ENCODE measurements at places on chromosomes 4 and X.

GRCh38 chrX:128728943-128729342 is 676.7 kb upstream of the ACTRT1 start:
- DNase-seq: no peak

- DNase-seq: no peak
These were observed 3.5 kb downstream of the BEND4 start for GRCh38 chr4:42149004-42149403.

DNA sequence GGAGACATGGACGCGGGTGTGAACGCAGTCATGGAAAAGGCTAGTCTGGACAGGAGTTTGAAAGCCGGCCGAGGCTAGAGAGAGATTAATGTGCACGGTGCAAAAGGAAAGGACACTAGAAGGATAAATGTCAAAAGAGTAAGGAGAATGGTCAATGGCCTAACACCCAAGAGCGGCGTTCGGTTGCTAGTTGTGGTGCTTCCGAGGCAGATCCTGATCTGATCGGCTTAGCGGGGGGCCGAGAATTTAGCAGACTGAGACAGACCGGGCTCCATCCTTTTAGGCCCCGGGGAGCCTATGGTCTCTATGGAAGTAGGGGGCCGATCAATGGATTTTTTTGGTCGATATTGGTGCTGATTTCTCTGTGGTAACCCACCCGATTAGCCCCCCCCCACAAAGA is 6.9 kb downstream of the GAGE10 start:
- DNase-seq: no peak

DNA sequence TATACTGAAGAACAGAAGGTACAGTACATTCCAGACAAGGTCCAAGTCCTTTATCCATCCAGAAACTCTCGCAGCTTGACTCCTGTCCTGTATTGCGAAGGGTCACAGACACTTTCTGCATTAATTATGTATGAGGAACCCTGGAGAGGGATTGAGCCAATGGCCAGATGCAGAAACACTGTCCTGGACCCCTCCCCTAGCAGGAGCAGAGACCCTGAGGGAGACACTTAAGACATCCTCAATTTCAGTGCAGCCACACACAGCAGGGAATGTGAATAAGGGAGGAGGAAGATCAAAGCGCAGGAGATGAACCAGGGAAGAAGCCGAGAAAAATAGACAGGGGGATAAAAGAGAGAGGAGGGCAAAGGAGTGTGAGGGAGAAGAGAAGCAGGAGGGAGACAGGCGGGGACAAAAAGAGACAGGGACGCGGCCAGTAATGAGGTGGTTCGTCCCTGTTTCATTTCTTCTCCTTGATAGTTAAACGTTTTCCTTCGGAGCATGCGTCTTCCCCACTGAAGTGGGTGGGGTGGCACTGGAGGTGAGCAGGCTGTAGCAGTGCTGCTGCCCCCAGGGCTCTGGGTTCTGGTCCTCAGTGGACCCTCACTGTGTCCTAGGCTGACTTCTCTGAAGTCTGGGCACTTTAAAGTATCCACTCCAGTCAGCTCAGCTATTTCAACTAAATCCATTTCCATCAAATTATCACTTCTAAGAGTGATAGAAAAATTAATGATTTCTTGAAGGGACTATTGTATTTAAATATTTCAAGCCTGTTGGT is 356.4 kb upstream of the NOCT start:
- DNase-seq: no peak

GRCh38 chr4:131450572-131451209 is 1698.4 kb upstream of the PCDH10 start:
- DNase-seq: no peak

- no peak for DNase-seq
These were observed 58.0 kb downstream of the RHOH start for GRCh38 chr4:40254608-40255392.

GRCh38 chr4:106594291-106594952 is 225.8 kb upstream of the GIMD1 start:
- no peak for DNase-seq

All from activated CD4-positive, CD25-positive, alpha-beta regulatory T cell treated with anti-CD3 and anti-CD28 coated beads, Interleukin-2, amount 50 U/mL, for 72 hours (primary cell).